ENCODE measurements at places on chromosomes 5 and 9. TPM values are rescaled to one million over a fixed set of nuclear protein-coding genes. Genes with fewer than 3 reads are reported as not detected.

GRCh38 chr5:137836298-137836697, 31.4 kb upstream of the MYOT start:
- DNase-seq = no peak

DNA sequence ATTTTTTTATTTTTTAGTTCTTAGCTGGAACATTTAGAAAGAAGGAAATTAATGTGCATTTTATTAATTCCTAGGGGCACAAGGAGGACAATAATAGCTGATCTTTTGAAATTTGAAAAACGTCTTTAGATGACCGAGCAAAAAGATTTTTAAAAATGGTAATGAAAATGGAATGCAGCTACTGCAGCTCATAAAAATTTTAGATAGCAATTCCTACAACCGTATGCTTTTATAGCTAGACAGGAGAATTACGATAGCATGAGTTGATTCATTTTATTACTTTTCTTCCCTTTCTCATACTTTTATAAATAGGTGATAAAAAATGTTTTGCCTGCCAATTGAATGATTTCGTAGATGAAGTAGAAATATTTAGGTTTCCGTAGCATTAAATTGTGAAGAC, 13.7 kb upstream of the RUFY1 start:
- DNase-seq = no peak

The COL23A1 gene
- not detected for total RNA-seq

The BTNL8 gene
- 0.23 TPM for total RNA-seq

The FGF1 gene
- total RNA-seq = 0.08 TPM

GRCh38 chr9:122206118-122207046, 22.4 kb downstream of the LHX6 start:
- no peak for DNase-seq

The SLCO6A1 gene
- not detected for total RNA-seq

The ARL15 gene
- 5.7 TPM for total RNA-seq

The GALNT12 gene
- 10.4 TPM for total RNA-seq

- DNase-seq = no peak
Observed at GRCh38 chr5:93357686-93358085, 223.3 kb downstream of the NR2F1-AS1 start.

The TNFSF15 gene
- total RNA-seq = 0.04 TPM

- DNase-seq = no peak
Observed at GRCh38 chr9:76667521-76667957, 96.7 kb upstream of the PCA3 start.

- no peak for DNase-seq
Observed at GRCh38 chr9:86772635-86772993, 174.7 kb downstream of the GAS1 start.

DNA sequence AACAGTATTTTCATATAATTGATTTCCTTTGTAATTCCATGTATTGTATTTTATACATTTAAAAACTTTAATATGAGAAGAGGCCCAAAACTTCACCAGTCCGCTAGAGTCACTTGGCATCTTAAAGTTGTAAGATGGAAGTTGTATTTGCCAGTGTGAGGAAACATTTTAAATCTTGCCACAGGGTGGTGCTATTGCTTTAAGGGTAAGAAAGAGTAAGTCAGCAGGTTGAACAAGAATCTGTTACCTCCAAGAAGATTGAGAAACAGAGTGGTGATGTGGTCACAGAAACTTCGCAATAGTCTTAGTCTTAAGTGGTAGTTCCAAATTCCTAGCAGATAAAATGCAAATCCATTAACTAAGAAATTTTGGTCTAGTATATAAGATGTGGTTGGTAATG, 39.8 kb upstream of the RANBP6 start:
- DNase-seq = peak; percentile 40

DNA sequence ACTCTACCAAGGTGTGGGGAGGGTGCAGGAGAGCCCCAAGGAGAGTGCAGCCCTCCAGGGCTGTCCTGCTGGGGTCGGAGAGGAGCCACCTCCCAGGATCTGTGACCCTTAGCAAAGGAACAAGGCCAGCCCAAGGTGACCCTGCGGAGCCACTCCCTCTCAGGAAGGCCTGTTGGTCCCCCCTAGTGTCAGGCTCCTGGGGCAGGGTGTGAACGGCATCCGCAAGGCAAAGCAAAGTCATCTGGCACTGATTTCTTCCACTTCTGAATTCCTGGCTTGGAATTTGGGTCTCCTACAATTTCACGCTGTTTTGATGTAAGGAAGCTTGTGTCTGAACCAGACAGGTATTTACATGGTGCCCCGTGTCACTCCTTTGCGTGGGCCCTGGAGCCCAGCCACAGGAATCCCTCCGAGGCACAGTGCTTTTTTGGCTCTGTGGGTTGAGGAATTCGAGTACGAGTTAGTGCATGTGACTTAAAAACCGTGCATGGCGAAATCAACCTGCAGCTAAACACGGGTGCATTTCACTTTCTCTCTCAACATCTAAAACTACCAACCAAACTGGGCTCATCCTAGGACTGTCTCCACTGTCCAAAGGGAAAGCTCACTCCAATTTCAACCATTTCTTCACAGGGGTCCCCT, 24.5 kb upstream of the GFPT2 start:
- no peak for DNase-seq

The FGFR4 gene
- 24.3 TPM for total RNA-seq

DNA sequence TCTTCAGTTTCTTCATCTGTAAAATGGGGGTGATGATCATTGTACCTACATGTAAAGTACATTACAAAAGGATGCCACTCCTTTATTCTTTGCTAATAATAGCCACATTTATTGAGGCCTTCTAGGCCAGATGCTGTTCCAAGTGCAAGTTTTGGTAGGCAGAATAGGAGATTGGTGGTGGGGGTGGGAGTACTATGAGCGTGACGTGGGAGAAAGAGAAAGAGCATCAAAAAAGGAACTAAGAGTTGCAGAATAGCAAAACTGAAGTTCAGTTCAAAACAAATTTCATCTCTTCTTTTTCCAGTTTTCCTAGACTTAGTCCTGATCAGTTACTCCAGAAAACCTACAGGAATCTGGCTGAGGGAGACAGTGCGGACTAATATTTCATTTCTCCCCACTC, 174.1 kb downstream of the SNX18 start:
- DNase-seq = no peak

The SOHLH1 gene
- not detected for total RNA-seq

The TMEFF1 gene
- total RNA-seq = not detected

The ABLIM3 gene
- 1.3 TPM for total RNA-seq

DNA sequence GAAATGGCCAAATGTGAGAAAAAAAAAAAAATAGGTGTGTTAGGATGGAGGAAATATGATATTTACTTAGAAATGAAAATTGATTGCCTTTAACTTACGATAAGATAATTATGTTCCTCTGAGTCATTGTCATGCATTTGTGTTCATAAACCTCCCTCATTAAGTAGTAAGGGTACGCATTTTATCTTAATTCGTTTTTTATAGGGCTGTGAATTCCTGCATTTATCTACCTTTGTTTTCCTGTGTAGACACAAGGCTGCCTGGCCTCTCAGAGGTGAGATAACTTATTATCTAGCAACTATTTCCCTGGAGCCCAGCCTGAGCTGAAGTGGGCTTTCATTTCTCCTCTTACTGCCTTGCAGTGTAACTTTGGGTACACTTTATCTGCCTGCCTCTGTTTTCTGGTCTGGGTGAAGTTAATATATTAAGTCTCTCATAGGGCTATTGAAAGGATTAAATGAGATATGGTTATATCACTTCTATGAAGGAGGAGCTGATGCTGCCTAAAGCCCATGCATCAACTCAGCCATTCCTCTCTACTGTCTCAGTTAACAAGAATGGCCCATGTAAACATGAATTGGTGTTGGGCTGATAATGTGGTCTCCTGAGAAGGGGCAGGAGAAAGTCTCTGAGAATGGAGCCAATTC, 103.8 kb upstream of the KLF4 start:
- DNase-seq = no peak

The PCDHGB4 gene
- 1.7 TPM for total RNA-seq

The TIMD4 gene
- not detected for total RNA-seq

The GPR150 gene
- 2.0 TPM for total RNA-seq

DNA sequence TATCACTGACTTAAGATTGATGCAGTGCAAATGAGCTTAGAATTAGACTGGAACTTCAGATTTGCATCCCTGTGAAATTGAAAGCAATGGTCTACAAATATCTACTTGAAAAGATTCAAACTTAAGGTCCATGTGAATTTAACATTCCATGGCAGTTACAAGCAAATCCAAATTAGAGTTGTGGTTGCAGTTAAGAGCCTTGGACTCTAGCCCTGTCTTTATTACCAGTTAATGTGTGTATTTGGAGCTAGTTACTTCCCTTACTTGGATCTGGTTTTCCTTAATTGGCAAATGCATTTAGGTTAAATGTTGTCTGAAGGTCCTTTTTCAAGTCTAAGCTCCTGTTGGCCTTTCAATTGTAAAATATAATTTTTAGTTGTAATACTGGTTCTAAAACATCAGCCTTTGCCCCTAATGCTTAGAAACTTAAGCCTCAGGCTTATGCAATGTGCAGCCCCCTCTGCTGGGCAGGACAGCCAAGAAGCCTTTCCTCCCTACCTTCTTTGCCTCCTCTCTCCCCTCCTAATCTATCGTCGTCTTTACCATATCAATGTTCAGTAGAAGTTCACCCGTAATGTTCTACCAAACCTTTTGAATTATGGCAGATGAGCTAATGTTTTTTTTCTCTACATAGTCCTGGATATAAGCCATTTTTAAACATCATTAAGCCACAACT, 59.5 kb downstream of the ERMP1 start:
- DNase-seq = no peak

GRCh38 chr9:87392086-87392485, 105.6 kb upstream of the DAPK1 start:
- no peak for DNase-seq

The IFNA21 gene
- not detected for total RNA-seq

- DNase-seq = no peak
Observed at GRCh38 chr5:1437226-1437829, 7.9 kb downstream of the SLC6A3 start.

DNA sequence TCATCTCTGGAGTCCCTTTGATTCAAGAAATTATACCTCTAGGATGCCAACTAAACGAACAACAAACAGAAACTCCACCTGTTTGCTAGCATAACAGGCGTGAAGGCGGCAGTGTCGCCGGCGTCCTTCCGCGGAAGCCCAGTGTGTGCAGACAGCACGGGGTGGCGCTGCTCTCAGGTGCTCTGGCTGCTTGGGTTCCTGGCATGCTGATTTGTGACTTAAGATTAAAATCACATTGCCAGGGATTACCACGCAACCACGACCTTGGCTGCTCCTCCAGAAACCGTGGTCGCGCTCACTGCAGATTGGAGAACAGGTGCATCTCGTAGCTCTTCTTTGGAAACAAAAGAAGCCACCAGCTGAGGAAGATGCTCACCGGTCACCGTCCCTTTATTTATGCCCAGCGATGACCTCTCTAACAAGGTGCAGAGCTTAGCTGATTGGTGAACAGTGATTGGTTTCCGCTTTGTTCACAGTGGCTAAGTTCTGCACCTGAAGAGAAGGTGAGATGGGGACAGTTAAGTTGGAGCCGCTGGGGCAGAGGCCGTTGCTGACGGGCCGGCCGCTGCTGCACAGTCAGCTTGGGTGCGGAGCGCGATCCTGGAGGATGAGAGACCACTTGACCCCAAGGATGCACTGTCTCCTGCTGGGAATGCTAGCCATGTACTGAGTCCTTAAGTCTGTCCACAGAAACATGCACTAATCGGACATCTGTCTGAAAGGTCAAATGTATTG, 232.3 kb downstream of the FANCC start:
- DNase-seq = peak; percentile 65

DNA sequence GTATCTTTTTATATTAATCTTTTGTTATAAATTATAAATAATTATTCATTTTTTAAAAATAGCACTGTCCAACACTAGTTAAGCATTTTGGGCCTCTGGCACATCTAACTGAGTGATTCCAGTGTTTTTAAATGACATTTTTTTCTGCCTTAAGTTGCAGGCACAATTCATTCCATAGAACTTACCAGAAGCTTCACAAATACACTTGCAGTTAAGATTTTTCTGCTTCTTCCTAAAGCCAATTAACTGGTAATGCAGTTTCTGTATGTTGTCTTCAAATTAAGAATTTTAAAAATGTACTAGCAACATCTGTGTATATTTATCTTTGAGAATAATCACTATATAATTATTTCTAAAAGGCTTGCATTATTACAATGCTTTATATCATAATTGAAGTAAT, 11.2 kb upstream of the NFIB start:
- DNase-seq = no peak

- no peak for DNase-seq
Observed at GRCh38 chr9:129331772-129332500, 153.9 kb upstream of the IER5L start.

- DNase-seq = peak; percentile 54
Observed at GRCh38 chr9:4604678-4605095, 57.4 kb upstream of the PLPP6 start.

DNA sequence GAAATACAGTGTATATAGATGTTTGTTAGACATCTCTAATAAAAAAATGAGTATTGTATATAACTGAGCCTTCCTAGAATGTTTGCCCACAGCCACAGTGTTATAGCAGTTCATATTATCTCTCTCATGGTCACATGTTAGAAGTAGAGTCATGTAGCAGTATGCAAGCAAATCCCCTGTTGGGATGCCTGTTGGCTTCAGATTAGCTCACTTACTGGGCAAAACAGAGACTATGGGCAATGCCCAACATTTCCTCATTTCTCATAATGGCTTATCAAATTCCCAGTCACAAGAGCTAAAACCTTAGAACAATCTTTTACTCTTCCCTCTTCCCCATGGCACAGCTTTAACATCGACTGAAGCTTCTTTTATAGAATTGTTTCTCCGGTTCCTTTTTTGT, 27.0 kb upstream of the PDCD1LG2 start:
- no peak for DNase-seq

The LPAR1 gene
- 4.4 TPM for total RNA-seq

- DNase-seq = no peak
Observed at GRCh38 chr5:113357696-113358476, 76.9 kb downstream of the TSSK1B start.

The TLR4 gene
- 3.9 TPM for total RNA-seq

DNA sequence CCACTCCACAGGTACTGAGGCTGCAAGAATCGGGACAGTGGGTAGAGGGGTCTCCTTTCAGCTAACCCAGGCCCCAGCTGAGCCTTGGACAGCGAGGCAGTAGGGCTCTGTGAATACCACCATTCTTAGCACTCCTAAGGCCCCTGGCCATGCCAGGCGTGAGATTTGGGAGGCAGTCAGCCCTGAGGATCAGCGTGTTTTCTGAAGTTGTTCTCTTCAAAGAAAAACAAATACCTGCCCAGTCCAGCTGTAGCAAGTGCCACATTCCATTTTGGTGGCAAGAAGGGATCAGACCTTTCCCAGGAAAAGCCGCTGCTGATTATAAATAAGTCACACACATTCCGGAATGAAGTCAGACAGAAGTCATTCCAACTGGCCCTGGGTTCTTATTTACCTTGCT, 47.8 kb downstream of the RALGPS1 start:
- no peak for DNase-seq

- no peak for DNase-seq
Observed at GRCh38 chr9:82606492-82607382, 456.2 kb downstream of the RASEF start.

GRCh38 chr9:93110311-93110855, 14.4 kb downstream of the CARD19 start:
- DNase-seq = peak; percentile 23

- peak; percentile 80 for DNase-seq
Observed at GRCh38 chr5:73792687-73793320, 166.8 kb downstream of the ARHGEF28 start.
